ENCODE measurements at places on chromosomes 16 and 17.

DNA sequence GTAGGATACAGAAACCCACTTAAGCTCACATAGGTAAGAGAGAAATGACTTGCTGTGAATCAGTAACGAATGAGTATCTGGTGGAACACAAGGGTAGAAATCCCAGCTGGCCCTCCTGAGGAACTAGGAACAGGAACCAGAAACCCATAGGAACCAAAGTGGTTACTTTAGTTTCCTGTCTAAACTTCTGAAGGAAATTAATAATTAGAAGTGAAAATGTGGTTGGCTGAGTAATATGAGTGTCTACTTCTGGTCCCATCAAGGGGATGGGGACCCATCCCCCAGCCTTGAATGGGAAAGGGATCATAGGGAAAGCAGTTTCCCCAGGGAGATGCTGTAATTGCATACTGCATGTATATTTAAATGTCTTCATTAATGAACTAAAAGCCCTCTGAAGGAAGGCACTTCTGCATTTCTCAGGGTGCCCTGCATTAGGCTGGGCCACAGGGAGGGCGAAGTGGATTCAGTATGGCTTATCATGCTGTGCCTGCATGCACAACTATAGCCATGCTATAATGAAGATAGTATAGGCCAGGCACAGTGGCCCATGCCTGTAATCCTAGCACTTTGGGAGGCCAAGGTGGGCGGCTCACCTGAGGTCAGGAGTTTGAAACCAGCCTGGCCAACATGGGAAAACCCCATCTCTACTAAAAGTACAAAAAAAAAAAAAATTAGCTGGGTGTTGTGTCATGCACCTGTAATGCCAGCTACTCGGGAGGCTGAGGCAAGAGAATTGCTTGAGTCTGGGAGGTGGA, 45.6 kb downstream of the CYB5B start:
- H3K4me3 ChIP-seq: no peak overlapping the region
- DNase-seq: no peak
- H3K27ac ChIP-seq: no peak overlapping the region
- no peaks in the 10 kb centered on the region for H3K36me3 ChIP-seq

DNA sequence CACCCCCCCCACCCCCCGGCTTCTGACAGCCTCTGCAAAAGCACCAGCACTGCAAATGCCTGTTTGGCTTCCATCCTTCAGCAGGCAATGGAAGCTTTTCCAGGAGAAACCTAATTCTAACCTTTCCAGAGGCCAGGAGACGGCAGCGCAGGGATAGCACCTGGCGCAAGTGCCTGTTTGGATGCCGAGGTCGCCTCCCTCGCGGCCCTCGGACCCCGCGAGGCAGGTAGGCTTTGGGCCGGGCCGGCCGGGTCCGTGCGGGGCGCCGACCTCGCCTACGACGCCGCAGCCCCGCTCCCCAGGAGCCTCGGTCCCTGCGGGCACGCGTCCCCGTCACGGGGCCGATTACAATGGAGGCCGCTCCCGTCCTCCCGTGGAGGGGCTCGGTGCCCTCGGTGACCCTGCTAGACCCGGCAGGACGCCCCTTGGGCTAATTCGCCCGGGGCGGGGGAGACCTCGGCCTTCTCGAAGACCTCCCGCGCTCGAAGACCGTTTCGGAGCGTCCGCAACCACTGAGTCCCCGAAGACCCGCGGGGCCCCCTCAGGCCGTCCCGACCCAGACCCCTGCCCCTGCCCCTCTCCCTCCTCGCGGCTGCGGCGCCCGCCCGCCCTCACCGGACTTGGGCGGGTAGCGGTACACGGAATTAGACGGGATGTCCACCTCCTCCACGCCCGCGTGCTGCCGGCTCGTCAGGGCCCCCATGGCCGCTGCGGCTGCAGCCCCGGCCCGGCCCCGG, 587 bp downstream of the RNF157 start:
- H3K4me3 ChIP-seq: peak overlapping the region; percentile 74
- DNase-seq: peak; percentile 33
- peaks cover 14% of the 10 kb centered on the region for H3K27me3 ChIP-seq

- no peak overlapping the region for H3K4me3 ChIP-seq
- peaks cover 4% of the 10 kb centered on the region for H3K27me3 ChIP-seq
- peaks cover 20% of the 10 kb centered on the region for H3K4me1 ChIP-seq
- no peak overlapping the region for H3K27ac ChIP-seq
- DNase-seq: no peak
- H3K36me3 ChIP-seq: no peaks in the 10 kb centered on the region
Measured at GRCh38 chr17:78226055-78226758, 5.2 kb upstream of the TMEM235 start.

GRCh38 chr16:3118846-3119245, 6.5 kb downstream of the ZNF205 start:
- DNase-seq: no peak
- H3K4me3 ChIP-seq: no peak overlapping the region
- H3K36me3 ChIP-seq: no peaks in the 10 kb centered on the region
- peaks cover 8% of the 10 kb centered on the region for H3K27me3 ChIP-seq

- H3K4me3 ChIP-seq: no peak overlapping the region
- H3K36me3 ChIP-seq: no peaks in the 10 kb centered on the region
- DNase-seq: no peak
- H3K27ac ChIP-seq: peak overlapping the region; percentile 16
Measured at GRCh38 chr16:4868535-4868934, 21.3 kb downstream of the UBN1 start.

GRCh38 chr17:80480248-80480647, 3.8 kb upstream of the NPTX1 start:
- H3K27ac ChIP-seq: no peak overlapping the region
- H3K36me3 ChIP-seq: no peaks in the 10 kb centered on the region
- no peak for DNase-seq

- H3K27me3 ChIP-seq: no peaks in the 10 kb centered on the region
- DNase-seq: no peak
- H3K36me3 ChIP-seq: no peaks in the 10 kb centered on the region
- H3K4me3 ChIP-seq: no peak overlapping the region
- H3K4me1 ChIP-seq: peaks cover 9% of the 10 kb centered on the region
- no peak overlapping the region for H3K27ac ChIP-seq
Measured at GRCh38 chr17:9307313-9307998, 268.2 kb downstream of the STX8 start.

DNA sequence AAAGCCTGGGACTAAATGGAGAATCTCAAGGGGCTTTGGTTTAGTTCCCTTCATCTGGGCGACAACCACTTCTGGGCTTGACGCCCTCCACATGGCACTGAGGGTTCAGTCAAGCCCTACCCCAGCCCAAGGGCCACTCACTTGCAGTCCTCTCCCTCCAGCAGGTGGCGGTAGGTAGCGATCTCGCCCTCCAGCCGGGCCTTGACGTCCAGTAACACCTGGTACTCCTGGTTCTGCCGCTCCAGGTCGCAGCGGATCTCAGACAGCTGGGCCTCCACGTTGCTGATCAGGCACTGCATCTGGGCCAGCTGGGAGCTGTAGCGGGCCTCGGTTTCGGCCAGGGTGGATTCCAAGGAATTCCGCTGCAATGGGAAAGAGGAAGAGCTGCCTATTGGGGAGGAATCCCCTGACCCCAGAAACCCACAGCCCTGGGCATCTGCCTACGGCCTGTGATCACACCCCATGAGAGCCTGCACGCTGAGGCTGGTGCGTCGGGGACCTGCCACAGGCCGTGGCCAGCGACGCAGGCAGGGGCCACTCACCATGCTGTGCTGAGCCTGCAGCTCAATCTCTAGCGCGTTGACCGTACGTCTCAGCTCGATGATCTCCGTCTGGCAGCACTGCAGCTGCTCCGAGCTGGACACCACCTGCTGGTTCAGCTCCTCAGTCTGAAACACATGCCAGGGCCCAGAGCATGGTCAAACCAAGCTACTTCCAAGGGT, 2.7 kb downstream of the KRT36 start:
- no peaks in the 10 kb centered on the region for H3K4me1 ChIP-seq
- no peaks in the 10 kb centered on the region for H3K36me3 ChIP-seq
- no peak overlapping the region for H3K4me3 ChIP-seq
- H3K27me3 ChIP-seq: peaks cover 3% of the 10 kb centered on the region
- no peak for DNase-seq

DNA sequence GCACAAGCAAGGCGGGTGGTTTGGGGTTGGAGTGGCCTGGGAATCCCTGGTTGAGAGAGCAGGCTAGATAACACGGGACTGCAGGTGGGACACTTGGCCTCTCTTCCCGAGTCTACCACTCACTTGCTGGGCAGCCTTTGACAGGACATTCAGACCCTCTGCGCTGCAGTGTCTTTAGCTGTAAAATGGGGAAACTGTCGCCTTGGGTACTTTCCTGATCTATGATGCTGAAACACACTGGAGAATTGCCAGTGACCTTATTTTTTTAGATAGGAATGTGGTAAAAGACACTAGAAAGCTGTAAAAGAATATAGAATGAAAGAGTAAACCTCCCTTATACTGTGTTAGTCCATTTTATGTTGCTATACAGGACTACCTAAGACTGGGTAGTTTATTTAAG, 30.5 kb downstream of the KSR1 start:
- no peak overlapping the region for H3K4me3 ChIP-seq
- H3K4me1 ChIP-seq: peaks cover 51% of the 10 kb centered on the region
- peaks cover 4% of the 10 kb centered on the region for H3K27me3 ChIP-seq
- no peaks in the 10 kb centered on the region for H3K36me3 ChIP-seq

DNA sequence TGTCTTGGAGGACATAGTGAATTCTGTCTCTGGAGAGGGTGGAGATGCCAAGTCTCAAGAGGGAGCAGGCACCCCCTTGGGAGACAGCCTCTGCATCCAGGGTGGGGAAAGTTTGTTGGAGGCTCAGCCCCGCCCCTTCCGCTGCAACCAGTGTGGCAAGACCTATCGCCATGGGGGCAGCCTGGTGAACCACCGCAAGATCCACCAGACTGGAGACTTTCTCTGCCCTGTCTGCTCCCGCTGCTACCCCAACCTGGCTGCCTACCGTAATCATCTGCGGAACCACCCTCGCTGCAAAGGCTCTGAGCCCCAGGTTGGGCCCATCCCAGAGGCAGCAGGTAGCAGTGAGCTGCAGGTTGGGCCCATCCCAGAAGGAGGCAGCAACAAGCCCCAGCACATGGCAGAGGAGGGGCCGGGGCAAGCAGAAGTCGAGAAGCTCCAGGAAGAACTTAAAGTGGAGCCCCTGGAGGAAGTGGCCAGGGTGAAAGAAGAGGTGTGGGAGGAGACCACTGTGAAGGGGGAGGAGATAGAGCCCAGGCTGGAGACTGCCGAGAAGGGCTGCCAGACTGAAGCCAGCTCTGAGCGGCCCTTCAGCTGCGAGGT, 5.2 kb downstream of the ZNF646 start:
- no peak overlapping the region for H3K4me3 ChIP-seq
- peaks cover 9% of the 10 kb centered on the region for H3K4me1 ChIP-seq
- no peak overlapping the region for H3K27ac ChIP-seq

- H3K4me3 ChIP-seq: no peak overlapping the region
- no peaks in the 10 kb centered on the region for H3K4me1 ChIP-seq
- no peak overlapping the region for H3K27ac ChIP-seq
- DNase-seq: no peak
- no peaks in the 10 kb centered on the region for H3K27me3 ChIP-seq
- no peaks in the 10 kb centered on the region for H3K36me3 ChIP-seq
Measured at GRCh38 chr17:67130768-67131167, 86.4 kb downstream of the CACNG1 start.

DNA sequence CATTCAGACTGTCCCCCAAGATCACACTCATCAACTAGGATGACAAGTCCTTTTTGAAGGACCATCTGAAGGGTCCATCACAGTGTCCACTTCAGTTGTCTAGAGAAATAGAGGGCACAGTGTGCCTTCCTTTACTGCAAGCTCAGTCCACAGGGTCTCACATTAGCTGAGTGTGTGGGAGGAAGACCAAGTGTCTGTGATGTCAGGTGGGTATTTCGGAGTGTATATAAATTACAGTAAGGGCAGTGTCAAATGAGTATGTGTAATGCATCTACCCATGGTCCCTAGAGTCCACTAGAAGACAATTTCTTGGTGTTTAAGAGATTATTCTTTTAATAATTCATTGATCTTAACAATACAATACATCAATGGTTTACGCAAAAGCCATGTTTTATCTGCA, 272.2 kb downstream of the CDH13 start:
- no peak overlapping the region for H3K4me3 ChIP-seq
- H3K4me1 ChIP-seq: peaks cover 11% of the 10 kb centered on the region
- H3K27ac ChIP-seq: no peak overlapping the region
- peaks cover 3% of the 10 kb centered on the region for H3K27me3 ChIP-seq

DNA sequence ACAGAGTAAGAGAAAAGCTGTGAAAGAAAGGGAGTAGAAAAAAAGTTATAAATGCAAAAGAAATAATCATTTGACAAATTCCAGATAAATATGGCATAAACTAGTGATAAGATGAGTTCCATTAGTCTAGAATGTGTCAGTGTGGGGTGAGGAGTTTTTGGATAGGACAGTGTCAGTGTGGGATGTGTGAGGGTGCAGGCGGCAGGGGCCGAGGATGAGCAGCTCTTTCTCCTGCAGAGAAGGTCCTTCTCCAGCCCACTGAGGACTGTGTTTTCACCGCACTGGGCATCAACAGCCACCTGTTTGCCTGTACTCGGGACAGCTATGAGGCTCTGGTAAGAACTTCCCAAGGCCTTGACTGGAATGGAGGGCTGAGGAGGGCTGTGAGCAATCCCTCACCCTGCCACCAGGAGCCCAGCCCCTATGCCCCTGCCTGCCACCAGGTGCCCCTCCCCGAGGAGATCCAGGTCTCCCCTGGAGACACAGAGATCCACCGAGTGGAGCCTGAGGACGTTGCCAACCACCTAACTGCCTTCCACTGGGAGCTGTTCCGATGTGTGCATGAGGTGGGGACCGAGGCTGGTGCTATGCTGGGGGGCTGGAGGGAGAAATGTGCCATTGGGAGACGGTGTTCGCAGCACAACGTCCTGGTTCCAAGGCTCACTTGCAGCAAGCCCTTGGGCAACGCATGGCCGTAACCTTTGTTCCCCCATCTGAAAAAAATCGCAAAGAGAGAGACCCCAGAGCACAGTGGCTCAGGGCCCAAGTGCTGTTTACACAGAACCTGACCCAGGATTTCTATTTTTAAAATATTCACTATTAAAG, 13.1 kb downstream of the RAPGEFL1 start:
- H3K36me3 ChIP-seq: peaks cover 4% of the 10 kb centered on the region
- peaks cover 12% of the 10 kb centered on the region for H3K4me1 ChIP-seq
- DNase-seq: peak; percentile 56
- H3K4me3 ChIP-seq: peak overlapping the region; percentile 78
- peaks cover 10% of the 10 kb centered on the region for H3K27me3 ChIP-seq

GRCh38 chr16:785563-786535, 2.3 kb downstream of the RPUSD1 start:
- H3K27ac ChIP-seq: no peak overlapping the region
- no peaks in the 10 kb centered on the region for H3K4me1 ChIP-seq
- no peaks in the 10 kb centered on the region for H3K27me3 ChIP-seq
- peak; percentile 85 for DNase-seq

DNA sequence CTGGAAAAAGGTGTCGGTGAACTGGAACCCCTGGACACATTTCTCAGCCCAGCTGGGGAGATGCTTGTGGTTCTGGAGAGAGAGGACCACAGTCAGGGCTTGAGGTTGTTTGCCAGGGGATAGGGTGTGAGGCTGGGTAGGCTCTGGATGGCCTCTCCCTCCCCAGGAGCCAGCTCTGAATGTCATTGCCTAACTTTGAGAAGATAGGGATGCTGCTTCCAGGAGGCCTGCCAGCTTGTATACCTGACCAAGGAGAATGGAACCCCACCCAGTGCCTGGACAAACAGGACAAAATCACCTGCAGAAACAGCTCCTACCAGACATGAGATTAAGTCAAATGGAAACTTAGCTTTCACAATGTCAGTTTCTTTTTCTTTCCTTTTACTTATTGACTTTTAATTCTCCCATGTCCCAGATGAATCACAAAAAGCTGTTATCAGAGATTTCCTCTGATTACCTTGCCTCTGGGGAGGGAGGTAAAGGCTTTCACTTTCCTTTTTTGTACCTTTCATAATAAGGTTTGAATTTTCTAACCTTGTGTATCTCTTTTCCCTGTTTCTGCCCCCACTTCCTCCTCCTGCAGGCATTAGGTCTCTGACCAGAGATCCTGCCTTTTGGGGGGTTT, 29.8 kb upstream of the PLLP start:
- H3K36me3 ChIP-seq: no peaks in the 10 kb centered on the region
- H3K4me1 ChIP-seq: no peaks in the 10 kb centered on the region
- H3K27me3 ChIP-seq: peaks cover 6% of the 10 kb centered on the region
- H3K27ac ChIP-seq: no peak overlapping the region
- no peak for DNase-seq

All from glutamatergic neuron (in vitro differentiated cells).